Umbilical cord (tissue), 2 donors: ENCODE measurements at places on chromosomes 3 and 15. TPM values are rescaled to one million over a fixed set of nuclear protein-coding genes. Genes with fewer than 3 reads are reported as not detected.
A peak's percentile ranks its signal among the peaks of the same experiment; 100 is the strongest.

ROBO2 gene
- 13.2 TPM for total RNA-seq

DNA sequence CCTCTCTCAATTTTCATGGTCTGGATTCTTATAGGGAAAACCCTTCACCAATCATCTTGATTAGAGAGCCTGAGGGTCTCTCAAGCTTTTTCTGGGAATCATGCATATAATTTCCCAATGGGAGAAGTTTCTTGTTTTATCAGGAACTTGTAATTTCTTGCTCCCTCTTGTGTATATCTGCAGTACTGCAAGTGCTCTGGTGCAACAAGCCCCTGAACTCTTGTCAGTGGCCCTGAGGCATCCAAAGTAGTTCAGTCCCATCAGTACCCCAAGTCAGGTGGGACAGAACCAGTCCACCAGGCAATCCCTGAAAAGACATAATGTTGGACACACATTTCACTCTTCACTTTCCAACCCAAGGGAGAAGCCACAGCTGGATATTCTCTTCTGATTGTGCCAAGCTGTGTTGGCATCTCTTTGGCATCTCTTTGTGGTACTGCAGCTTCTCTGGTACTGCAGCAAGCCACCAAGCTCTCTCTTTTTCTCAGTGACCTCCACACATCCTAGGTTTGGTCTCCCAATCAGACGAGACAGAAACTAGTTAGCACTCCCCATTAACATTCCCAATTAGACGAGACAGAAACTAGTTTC is 214.5 kb downstream of the ZIC4 start:
- peak; percentile 47 for DNase-seq

DNA sequence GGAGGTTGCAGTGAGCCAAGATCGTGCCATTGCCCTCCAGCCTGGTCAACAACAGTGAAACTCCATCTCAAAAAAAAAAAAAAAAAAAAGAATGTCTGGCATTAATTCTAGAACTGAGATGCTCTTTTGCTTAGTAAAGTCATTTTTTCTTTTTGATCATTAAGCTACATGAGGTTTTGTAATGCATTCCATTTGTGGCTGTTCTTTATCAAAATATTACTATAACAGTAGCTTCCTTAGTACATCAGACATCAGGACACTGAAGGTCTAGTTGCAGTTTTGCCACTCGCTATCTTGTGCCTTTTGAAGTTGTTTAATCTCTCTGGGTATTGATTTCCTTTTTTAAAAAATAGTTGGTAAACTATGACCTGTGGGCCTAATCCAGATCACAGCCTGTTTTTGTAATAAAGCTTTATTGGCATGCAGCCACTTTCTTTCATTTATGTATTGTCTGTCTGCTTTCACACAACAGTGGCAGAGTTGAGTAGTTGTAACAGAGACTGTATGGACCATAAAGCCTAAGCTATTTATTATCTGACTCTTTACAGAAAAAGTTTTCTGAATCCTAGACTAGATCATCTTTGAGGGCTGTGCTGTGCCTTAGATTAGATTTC is 76.6 kb downstream of the SLC25A26 start:
- peak; percentile 88 for DNase-seq

- DNase-seq, result no peak
These were observed 37.3 kb downstream of the ANP32A start for GRCh38 chr15:68783226-68784058.

GOLGA6D gene
- 1.9 TPM for total RNA-seq

DNA sequence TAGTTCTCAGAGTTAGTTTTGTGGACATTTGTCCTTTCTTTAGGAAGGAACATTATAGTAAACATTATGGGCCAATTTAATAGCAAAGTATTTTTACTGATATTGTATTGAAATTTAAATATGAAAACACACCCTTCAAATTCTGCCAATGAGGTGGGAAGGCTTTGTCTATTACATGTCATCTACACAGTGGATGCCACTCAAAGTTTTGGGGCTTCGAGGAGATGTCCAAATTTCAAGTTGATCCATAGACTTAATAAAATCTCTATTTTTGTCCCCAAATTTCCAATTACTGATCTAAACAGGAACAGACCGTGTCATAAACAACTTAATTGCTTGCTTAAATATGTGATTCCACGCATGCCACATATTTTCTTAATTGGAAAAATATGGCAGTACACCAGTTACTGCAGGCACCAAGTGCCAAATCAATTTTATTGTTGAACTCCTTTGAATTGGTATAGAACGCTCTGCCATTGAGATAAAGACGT is 1.7 kb downstream of the SHOX2 start:
- no peak for DNase-seq

GRCh38 chr3:36734742-36735141 is 29.6 kb downstream of the DCLK3 start:
- peak; percentile 63 for DNase-seq

DNA sequence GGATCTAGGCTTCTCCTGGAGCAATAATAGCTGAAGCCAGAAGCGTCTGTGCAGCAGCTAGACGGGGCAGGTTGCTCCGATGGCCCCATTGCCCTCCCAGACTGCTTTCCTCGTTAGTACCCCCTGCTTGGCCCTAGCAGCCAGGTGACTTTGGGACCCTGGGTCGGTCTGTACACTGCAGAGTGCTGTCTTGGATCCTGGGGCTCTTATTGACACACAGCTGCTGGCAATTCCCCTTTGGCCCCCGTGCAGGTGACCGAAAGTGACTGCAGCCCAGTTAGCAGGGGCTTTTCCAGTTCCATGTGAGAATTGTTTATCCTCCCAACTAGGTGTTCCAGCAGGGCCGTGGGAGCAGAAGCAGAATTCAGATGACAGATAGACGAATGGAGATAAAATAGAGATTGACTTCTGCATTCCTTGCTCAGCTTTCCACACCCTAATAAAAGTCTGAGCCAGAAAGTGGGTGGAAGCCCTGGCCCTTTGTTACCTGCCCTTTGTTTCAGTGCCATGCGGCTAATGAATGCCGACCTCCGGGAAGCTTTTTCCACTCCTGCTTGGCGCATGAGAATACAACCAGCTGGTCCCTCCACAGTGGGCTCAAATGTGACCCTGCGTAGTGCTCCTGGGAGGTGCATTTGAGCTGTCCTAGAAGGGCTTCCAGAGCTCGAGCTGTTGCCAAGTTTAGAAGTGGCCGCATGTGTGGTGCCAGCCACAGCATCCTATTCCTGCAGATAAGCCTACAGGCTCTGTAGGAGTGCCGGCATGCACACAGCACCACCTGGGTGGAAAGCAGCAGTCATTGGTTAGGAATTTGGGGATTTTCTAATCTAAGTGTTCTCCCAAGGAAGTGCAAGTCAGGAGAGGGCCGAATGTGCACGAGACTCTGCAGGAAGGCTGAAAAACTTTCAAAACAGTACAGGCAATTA is 94.4 kb downstream of the SLCO3A1 start:
- DNase-seq, result no peak

DNA sequence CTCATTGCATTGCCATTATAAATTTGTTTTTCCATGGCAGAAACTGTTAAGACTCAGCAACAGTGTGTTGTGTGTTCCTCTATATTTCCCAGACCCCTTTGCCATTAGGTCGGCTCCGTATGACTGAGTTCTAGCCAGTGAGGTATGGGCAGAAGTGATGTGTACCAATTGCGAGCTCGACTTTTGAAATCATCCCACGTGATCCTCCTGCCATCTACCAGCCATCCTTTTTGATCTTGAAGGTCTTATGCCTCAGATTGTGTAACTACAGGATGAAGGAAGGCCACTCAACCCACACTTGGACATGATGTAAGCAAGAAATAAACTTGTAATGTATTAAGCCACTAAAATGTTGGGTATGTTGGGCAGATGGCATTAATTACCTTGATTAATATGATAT is 562.3 kb downstream of the PDCD6IP start:
- no peak for DNase-seq

DNA sequence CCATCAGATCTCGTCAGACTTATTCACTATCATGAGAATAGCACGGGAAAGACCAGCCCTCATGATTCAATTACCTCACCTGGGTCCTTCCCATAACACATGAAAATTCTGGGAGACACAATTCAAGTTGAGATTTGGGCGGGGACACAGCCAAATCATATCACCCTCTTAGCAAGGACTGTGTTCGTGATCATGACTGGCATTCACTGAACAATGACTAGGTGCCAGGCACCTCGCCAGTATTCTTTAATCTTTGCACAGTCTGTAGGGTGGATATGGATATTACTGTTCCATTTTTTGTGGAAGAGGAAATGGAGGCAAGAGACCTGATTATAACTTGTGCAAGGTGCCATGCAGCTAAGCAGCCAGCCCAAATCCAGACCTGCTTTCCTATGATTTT is 77.5 kb downstream of the IGF1R start:
- DNase-seq, result no peak

GRCh38 chr3:159128628-159129027 is 326.8 kb downstream of the MFSD1 start:
- peak; percentile 10 for DNase-seq

ITGA11 gene
- total RNA-seq, result 84.5 TPM

GRCh38 chr15:100601163-100601562 is 821 bp downstream of the LINS1 start:
- peak; percentile 3 for DNase-seq

GRCh38 chr15:90576711-90577389 is 47.1 kb downstream of the CRTC3 start:
- DNase-seq, result no peak

- no peak for DNase-seq
These were observed 1.1 kb downstream of the PLXND1 start for GRCh38 chr3:129605203-129605921.

DNA sequence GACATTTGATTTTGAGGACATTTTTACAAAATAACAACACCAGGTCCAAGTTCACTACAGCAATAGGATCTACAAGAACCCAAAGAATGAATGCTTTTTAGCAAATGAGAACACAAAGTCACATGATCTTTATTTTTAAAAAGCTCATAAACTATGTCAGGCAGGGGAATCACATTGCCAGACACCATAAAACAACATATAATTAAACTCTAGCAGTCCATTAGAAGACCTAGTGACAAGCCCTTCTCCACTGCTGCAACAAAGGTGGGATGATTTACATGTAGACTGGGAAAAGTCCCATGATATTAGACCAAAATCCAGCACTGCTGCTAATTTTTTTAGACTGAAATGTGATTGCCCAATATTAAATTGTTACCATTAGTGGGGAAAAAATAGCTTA is 92.6 kb downstream of the FHIT start:
- no peak for DNase-seq

GRCh38 chr3:149009732-149010131 is 18.4 kb downstream of the GYG1 start:
- no peak for DNase-seq

CADM2 gene
- 3.4 TPM for total RNA-seq

GABRB3 gene
- 4.8 TPM for total RNA-seq

CORO2B gene
- total RNA-seq, result 0.72 TPM

- DNase-seq, result peak; percentile 15
These were observed 82.7 kb downstream of the TLE3 start for GRCh38 chr15:70014860-70015490.

- no peak for DNase-seq
These were observed 61.6 kb upstream of the TGFBR2 start for GRCh38 chr3:30544812-30545211.

GRCh38 chr3:59364496-59364895 is 314.7 kb upstream of the CFAP20DC start:
- peak; percentile 94 for DNase-seq

- no peak for DNase-seq
These were observed 150.9 kb upstream of the IL12A start for GRCh38 chr3:159837725-159838124.

GRCh38 chr3:118909763-118910162 is 124.9 kb downstream of the IGSF11 start:
- no peak for DNase-seq

- no peak for DNase-seq
These were observed 47.5 kb upstream of the FRMD4B start for GRCh38 chr3:69433121-69433968.

GRCh38 chr3:46299608-46300460 is 54.1 kb upstream of the CCR2 start:
- DNase-seq, result no peak
